ENCODE measurements at places on chromosomes 11 and 22. TPM values are rescaled to one million over a fixed set of nuclear protein-coding genes. Genes with fewer than 3 reads are reported as not detected.

DNA sequence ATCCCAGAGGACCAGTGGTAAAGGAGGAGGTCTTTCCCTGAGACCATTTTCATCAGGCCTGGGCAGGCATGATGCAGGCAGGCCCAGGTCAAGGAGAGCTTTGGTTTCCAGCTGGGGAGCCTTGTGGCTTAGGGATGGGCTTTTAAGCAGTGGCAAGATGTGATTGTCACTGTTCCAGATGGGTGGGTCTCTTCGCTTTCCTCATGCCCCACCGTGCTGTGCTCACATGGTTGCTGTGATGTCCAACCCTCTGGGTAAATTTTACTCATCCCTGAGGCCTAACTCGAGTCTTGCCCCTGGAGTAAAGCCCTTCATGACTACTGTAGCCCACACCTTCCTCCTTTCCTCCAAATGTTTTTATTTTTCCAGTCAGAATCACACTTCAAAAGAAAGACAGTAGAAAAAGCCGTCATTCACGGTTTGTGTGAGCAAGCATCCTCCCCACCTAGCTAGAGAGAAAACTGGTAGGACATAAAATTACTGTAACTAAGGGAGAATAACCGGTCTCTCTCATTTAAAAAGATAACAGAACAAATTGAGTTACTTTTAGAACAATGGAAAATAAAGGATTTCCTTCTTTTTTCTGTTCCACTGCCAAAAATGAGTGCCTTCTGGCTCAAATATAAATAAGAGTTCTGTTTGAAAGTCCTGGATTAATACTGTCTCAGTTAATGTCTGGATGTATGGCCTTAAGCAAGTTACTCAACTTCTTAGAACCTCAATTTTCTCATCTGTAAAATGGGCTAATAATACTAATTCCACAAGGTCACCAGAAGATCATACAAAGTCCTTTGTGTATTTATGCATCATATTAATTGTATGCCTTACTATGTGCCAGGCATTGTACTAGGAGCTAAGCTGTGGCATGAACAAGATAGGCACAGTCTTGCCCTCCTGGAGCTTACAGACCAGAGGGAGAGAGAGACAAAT, 84.9 kb downstream of the ME3 start:
- H3K4me3 ChIP-seq, result no peak overlapping the region
- H3K36me3 ChIP-seq, result no peaks in the 10 kb centered on the region
- H3K27ac ChIP-seq, result no peak overlapping the region
- DNase-seq, result no peak

DNA sequence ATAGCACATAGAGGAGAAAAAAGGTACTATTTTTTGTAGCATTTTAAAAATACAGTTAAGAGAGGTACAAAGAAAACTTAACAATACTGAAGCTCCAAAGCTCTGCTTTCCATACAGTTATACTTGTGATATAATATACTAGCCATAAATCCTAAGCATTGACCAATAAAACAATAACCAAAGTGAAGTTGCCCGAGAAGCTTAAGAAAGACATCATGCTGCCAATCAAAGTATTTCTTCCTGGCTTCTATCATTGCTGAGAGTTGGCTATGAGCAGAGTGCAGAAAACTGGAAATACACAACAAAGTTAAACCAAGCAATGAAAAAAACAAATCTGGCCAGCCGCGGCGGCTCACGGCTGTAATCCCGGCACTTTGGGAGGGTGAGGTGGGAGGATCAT, 84.2 kb downstream of the RBFOX2 start:
- H3K4me3 ChIP-seq, result no peak overlapping the region
- H3K27ac ChIP-seq, result no peak overlapping the region
- DNase-seq, result no peak
- no peaks in the 10 kb centered on the region for H3K36me3 ChIP-seq

DNA sequence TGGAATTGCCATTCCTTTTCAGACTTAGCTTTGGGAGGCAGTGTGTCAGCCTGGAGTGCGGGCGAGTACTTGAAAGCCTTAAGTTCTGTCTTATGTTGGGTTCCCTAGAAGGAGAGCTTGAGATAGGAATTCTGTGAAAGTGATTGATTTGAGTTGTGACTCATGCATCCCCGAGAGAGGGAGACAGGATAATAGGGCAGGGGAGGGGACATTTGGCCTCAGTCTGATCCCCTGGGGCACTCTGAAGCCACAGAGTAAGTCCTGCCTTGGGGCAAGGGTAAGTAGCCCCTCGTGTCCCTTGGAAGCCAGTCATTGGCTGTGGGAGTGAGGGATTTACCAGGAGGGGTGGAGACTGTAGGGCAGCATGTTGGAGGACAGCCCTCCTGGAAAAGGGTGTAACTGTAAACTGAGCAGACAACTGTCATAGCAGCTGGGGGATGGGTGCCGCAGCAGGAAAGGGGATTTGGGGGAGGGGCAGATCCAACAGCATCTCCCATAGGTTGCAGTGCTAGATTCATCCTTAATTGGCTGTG, 44.0 kb downstream of the KIAA1671 start:
- DNase-seq, result no peak
- no peak overlapping the region for H3K27ac ChIP-seq

DNA sequence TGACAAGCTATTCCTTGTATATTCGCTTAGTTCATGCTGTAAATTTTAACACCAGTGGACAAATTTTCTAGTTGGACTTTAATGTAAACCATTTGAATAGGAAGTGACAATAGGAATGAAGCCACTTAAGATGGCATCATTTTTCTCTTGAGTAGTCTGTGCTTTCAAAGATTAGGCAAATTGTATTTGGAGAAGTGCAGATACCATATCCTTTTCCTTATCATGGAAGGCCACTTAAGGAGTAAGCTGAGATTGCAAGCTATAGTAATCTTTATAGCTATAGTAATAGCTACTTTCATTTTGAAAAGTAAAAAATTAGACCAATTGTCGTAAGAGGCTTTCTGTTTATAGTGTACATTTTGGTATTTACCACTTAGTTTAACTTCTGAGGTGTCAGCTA, 12.8 kb downstream of the CAPRIN1 start:
- peaks cover 23% of the 10 kb centered on the region for H3K36me3 ChIP-seq
- no peak for DNase-seq
- H3K4me3 ChIP-seq, result no peak overlapping the region
- peak overlapping the region; percentile 14 for H3K27ac ChIP-seq
- peaks cover 42% of the 10 kb centered on the region for H3K4me1 ChIP-seq

Gene GRIK4
- total RNA-seq, result 0.11 TPM

Gene SYT8
- total RNA-seq, result 6.2 TPM
